ENCODE measurements at places on chromosomes 11 and 22.

- DNase-seq = no peak
Measured at GRCh38 chr11:122140500-122140899, 24.5 kb upstream of the BLID start.

GRCh38 chr11:111676878-111677585 is 74.8 kb downstream of the SIK2 start:
- DNase-seq = peak; percentile 52

- no peak for DNase-seq
Measured at GRCh38 chr11:802018-802617, 2.9 kb downstream of the PIDD1 start.

DNA sequence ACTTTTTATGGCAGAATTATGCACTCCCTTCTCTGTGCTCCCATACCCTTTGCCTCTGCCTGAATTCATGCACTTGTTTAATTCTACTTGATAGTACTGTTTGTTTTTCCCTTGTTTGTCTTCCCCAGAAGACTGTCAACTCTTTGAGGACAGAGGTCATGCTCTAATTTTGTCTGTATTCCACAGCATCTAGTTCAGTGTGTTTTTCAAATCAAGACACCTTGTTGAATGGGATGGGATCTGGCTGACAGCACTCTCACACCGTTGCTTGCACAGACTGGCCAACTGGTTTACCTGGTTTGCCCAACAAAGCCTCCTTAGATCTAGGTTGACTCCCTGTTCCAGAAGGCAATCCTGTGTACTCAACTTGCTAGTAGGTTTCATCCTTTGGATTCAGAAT is 121.2 kb upstream of the TIMP3 start:
- no peak for DNase-seq

- DNase-seq = no peak
Measured at GRCh38 chr22:45200860-45201511, 37.3 kb downstream of the NUP50 start.

GRCh38 chr22:22709719-22710445 is 65.5 kb downstream of the GGTLC2 start:
- peak; percentile 39 for DNase-seq

GRCh38 chr11:75896843-75897419 is 81.9 kb downstream of the UVRAG start:
- peak; percentile 25 for DNase-seq

DNA sequence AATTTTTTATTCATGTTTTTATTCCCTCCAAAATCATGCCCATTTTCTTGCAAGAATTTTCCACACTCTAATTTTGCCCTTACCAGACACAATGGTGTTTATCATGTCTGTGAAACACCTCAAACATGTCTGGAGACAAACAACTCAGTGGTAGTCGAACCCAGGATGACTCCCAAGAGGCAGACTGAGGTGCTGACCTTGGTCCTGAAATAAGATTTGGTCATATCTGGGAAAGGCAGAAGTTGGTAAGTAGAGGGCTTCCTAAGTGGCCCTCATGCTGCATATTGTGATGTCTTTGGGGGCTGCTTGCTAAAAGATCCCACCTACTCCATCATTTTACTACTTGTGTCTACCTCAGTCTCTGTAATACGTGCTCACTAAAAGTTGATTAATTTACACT is 369.4 kb upstream of the ISX start:
- peak; percentile 48 for DNase-seq

DNA sequence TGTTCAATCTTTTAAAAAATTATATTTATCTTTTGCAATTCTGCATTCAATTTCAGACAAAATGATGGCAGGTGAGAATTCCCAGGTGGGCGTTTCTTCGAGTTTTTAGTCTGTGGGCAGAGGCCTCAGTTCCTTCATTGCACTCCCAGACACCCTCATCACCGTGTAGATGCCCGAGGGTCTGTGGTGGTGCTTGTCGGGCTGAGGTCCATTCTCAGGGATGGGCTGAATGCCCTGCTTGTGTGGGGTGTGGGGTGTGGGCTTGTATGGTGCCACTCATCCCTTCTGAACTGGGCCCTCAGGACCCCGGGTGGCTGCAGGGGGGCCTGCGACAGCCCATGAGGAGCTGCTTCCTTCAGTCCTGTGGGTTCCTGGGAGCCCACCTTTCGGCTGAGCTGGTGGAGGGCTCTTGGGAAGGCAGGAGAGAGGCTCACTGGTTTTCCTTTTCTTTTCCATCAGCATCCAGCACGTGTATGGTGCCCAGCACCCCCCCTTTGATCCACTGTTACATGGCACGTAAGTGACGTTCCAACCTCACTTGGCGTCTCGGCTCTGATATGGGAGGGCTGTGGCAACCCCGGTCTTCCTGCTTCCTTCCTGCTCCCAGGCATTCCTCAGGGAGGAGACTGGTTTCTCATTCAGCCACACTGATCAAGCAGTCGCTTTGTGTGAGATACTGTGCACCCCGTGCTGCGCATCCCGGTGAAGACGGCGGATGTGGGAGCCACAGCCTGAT is 29.8 kb downstream of the TBC1D22A start:
- DNase-seq = no peak

DNA sequence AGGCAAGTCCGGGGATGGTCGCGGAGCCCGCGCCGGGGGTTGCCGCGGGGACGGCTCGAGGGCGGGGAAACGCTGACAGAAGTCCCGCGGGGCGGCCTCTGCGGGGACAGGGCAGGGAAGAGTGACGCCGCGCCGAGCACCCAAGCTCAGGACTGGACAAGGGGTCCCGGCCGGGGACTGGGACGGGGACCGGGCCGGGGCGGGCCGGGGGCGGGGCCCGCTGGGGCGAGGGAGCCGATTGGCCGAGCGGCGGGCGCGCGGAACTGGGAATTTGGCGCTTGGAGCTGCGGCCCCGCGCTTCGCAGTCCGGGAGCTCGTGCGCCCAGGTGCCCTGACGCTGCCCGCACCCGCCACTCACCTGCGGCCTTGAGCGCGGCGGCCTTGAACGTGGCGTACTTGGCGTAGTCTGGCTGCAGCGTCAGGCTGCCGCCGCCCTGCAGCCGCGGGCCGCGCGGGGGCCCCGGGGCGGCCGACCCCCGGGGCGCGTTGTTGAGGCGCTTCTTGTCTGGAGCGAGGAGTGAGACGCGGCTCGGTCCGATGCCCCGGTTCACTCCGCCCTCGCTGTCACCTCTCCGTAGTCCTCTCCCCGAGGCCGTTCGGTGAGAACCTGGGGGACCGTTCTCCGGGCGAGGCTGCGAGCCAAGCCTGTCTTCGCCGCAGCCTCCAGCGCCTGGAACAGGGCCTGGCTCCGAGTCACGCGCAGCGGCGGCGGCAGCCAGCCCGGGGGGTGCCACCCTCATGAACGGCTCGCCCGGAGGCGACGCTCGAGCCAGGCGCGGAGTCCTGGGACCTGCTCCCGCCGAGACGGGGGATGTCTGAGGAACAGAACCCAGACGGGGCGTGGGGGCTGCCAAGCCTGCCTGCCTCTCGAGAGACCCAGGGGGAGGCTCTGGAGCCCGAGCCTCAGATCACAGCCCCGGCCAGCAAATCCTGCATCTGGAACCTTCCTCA is 4.5 kb downstream of the SHISA8 start:
- no peak for DNase-seq

DNA sequence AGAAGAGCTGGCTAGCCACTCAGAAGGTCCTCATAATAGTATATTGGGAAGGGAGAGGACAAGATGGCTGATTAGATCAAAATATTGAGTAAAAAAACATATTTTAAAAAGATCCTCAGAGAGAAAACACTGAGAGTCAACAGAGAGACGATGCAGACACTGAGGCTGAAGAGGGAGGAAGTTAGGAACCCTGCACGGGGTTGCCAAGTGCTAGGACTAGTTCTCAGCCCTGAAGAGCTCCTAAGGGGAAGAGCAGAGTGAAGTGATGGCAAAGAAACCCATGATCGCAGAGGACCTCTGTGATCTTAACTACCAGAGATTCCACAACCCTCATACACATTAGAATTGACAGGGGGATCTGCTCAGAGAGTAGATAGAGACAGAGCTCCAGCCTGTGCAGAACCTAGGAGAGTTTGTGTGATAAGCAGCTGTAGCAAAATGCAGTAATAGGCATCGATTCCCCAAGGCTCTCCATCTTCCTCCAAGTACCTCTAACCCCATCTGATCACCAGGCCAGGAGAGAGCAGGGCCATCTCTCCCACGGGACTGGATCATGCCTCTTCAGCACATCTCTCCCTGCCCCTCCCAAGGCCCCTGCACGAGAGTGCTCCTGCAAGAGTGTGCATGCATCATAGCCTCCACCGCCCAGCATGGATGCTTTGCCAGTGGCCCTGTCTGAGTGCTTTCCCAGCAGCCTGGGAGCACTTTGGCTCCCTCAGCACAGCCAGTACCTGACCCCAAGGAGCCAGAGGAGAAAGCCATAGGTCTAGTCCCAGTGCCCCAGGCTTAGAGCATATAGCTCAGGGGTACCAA is 41.2 kb upstream of the ARL14EP start:
- DNase-seq = no peak

- no peak for DNase-seq
Measured at GRCh38 chr22:39155421-39155820, 2.9 kb upstream of the CBX7 start.

- peak; percentile 62 for DNase-seq
Measured at GRCh38 chr11:85725510-85726258, 39.7 kb upstream of the CCDC89 start.

DNA sequence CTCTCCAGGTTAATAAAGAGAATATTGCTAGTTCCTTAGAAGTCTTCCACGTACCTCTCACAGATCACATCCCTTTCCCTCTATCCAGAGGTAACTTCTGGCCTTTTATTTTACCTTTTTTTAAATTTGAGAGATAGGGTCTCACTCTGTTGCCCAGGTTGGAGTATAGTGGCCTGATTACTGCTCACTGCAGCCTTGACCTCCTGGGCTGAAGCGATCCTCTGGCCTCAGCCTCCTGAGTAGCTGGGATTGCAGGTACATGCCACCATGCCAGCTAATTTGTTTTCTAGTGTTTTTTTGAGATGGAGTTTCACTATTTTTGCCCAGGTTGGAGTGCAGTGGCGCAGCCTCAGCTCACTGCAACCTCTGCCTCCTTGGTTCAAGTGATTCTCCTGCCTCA is 24.4 kb downstream of the YAP1 start:
- no peak for DNase-seq

GRCh38 chr11:34232807-34233206 is 125.0 kb downstream of the ABTB2 start:
- DNase-seq = no peak

DNA sequence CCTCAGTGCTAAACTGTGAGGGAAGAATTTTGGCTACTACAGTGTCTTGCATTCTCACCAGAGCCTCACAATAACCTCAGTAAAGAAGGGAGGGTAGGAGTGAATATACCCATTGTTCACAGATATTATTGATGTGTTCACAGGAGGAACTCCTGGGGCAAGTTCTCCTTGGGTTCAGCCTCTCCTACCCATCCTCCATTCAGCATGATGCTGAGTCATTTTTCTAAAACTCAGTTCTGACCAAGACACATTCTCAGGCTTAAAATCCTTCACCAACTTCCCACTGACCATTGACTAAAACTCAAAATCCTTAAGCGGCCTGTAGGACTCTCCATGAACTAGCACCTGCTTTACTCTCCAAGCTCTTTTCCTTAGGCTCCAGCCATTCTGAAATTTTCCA is 48.7 kb downstream of the SYTL2 start:
- peak; percentile 16 for DNase-seq

GRCh38 chr11:36512016-36512415 is 1.9 kb upstream of the TRAF6 start:
- DNase-seq = no peak

- no peak for DNase-seq
Measured at GRCh38 chr11:13880634-13881033, 81.9 kb upstream of the SPON1 start.

DNA sequence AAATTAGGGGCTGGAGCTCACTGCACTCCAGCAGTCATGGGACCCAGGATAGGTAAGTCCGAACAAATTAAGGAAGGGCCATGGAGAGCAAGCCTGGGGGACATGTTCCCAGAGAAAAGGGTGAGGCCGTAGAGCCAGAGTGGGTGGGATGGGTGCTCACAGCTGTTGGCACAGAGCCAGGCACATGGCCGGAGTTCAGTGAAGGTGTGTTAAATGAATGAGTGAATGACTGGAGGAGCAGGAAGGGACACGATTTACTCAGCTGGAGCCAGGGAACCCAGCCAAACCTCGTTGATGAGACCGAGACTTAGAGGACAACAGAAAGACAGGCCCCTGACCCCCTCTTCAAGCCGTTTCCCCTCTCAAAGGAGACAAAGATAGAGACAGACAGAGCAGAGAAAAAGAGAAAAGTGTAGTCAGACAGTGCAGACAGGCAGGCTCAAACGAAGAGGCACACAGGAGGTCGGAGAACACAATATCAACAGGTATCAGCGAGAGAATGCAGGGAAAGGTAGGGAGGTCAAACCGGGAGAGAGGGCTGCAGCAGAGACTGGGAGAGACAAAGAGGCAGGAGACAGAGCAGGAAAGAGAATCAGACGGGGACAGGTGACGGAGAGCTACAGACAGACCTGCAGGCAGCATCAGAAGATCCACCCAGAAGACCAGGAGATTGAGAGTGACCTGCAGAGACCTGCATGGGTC is 590 bp downstream of the SLCO2B1 start:
- no peak for DNase-seq

GRCh38 chr11:95702526-95702925 is 87.1 kb downstream of the FAM76B start:
- DNase-seq = peak; percentile 27

DNA sequence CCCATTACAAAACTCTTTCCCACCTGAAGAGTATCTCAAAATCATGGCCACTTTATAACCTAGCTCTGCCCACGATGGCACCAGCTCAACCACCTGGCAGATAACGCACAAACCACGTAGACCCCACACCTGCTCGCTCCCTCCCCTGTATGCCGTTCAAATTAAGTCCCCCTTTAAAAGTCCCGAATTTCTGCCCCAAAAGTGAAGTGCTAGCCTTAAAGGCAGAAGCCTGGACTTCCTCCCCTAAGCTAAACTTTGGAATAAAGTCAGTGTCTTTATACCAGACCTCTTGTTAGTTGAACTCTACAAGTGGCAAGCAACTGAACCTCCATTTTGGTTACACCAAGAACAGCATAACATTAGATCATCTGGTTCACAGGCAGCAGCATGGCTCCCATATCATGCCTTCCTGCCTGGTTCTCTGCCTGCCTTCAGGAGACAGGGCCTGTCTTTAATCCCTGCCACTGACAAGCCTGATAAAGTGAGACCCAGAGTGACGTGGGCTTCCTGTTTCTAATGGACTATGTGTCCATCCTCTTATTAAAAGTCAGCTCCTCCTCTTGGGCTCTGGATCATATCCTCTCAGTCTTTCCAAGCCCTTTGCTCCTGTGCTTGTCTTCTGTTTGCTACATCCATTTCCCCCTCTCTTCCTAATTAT is 32.6 kb upstream of the NNMT start:
- DNase-seq = no peak

GRCh38 chr11:29256580-29256979 is 760.2 kb downstream of the KCNA4 start:
- no peak for DNase-seq

GRCh38 chr11:61727401-61727811 is 25.0 kb upstream of the MYRF start:
- DNase-seq = no peak
